ENCODE measurements at places on chromosomes 11 and 22. TPM values are rescaled to one million over a fixed set of nuclear protein-coding genes. Genes with fewer than 3 reads are reported as not detected.
A peak's percentile ranks its signal among the peaks of the same experiment; 100 is the strongest.

- no peak for DNase-seq
Observed at GRCh38 chr11:20056950-20057943, 103.0 kb downstream of the DBX1 start.

GRCh38 chr11:79570104-79570503 is 129.3 kb upstream of the TENM4 start:
- no peak for DNase-seq

- DNase-seq: no peak
Observed at GRCh38 chr11:86675017-86675416, 2.6 kb upstream of the ME3 start.

GRCh38 chr22:39979458-39979857 is 15.3 kb upstream of the FAM83F start:
- DNase-seq: no peak

DNA sequence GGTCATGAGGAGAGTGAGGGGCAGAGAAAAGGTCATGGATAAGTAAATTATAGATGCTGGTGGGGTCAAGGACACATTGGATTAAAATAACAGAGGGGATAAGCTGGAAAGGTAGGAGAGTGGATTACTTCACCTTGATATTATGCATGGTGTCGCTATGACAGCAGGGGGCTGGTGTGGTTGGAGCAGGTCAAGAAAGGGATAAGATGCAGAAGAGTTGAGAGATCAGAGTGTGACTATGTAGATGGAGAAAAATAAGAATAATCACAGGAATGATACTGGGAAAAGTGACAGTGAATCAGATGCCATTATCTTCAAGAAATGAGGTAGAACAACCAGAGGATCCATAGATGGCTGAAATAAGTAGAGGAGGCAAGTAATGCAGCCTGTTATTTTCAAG is 29.4 kb upstream of the AMOTL1 start:
- DNase-seq: no peak

GRCh38 chr22:25137577-25138525 is 61.8 kb upstream of the CRYBB3 start:
- peak; percentile 56 for DNase-seq

GRCh38 chr11:34460278-34460677 is 21.5 kb downstream of the CAT start:
- DNase-seq: no peak

DNA sequence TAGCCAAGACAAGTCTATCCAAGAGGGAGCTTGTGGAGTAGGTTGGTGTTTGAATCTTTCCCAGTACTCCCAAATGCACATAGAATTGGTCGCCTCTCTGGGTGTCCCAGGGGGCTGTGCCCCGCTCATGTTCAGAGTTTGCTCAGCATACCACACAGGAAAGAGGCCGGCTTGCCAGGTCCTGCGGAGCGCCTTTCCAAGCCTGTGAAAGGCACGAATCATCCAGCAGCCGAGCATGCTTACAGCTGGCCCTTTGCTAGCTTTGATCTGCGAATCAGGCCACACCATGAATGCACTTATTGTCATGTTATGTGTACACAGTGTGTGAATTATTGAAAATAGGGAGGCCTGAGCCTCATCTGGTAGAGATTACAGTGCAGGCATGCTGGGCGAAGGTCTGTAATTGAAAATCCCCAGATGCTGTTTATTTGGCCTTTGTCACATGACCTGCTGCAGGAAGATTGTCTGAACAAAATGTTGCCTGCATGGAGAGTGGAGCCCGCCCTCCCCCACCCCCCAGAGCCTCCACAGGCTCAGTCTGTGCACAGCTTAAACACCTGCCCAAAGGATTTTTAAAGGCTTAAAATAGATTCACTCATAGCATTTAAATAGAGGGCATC is 163.3 kb upstream of the RASSF10 start:
- peak; percentile 79 for DNase-seq

DNA sequence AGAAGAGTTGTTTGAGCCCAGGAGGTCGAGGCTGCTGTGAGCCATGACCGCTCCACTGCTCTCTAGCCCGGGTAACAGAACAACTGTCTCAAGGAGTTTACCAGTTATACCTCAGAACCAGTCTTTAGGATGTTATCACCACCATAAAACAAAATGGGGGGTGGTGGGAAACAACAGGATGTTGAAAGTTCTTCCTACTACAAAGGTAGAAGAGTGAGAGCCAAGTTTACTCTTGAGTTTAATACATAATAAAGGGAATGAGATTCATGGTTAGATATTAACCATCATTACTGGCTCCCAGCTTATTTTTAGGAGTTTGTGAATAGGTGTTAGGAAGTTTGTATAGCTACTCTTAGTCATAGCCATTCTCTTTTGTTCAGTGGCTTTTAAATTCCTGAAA is 78.8 kb upstream of the HORMAD2 start:
- no peak for DNase-seq

- peak; percentile 56 for DNase-seq
Observed at GRCh38 chr22:44428941-44429830, 68.8 kb downstream of the RTL6 start.

GRCh38 chr11:125228993-125229392 is 64.4 kb downstream of the PKNOX2 start:
- DNase-seq: no peak

- DNase-seq: no peak
Observed at GRCh38 chr11:11451501-11452005, 98.5 kb upstream of the CSNK2A3 start.

GRCh38 chr11:73652046-73652730 is 5.8 kb downstream of the PLEKHB1 start:
- peak; percentile 78 for DNase-seq

GRCh38 chr11:86891036-86891435 is 64.2 kb downstream of the FZD4 start:
- no peak for DNase-seq

DNA sequence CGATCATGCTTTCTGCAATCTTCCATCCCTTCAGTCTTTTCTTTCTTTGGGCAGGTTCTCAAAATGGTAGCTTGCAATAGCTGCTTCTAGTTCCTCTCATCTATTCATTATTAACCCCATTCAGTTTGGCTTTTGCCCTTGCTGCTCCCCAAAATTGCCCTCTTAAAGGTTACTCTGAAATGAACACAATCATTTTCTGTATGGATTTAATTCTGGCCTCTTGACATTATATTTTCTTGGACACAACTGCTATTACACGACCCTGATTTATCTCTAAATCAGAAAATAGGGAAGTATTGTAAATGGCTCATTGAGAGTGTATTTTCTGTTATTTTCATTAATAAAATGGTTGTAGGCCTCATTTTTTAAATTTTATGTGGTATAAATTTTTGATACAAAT is at the start of gene ANGPTL5:
Gene ANGPTL5, minus strand, starts transcription at position 101 of the 400 bp plus-strand sequence. CDS start 8,613 bp downstream, outside the sequence.
- no peak for DNase-seq

KIF18A gene
- total RNA-seq: under 0.01 TPM

KRTAP5-10 gene
- not detected for total RNA-seq

SNAP29 gene
- 20.0 TPM for total RNA-seq

OR2AG2 gene
- not detected for total RNA-seq

OR52I2 gene
- total RNA-seq: not detected
